ENCODE measurements at places on chromosomes 1 and 21.

GRCh38 chr21:14591882-14592281, 45.8 kb upstream of the SAMSN1 start:
- DNase-seq, result no peak

GRCh38 chr1:185719021-185719420, 15.2 kb upstream of the HMCN1 start:
- no peak for DNase-seq

DNA sequence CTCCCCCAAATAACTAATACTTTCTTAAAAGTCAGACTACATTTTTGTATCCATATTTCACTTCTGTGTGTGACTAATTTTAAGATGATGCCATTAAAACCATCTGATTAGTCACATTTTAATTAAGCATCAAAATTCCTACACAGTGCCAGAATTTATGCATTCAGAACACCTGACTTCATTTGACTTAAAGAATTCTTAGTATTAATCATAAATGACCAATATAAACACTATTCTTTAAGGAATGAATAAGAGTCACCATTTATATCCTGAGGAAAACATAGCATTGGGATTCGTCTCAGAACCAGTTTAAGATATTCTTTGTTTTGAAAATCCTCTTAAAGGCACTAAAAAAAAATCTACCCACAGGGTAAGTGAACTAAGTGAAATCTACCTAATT, 37.0 kb downstream of the TM2D1 start:
- no peak for DNase-seq

- DNase-seq, result no peak
Measured at GRCh38 chr1:90778486-90778885, 61.4 kb upstream of the BARHL2 start.

DNA sequence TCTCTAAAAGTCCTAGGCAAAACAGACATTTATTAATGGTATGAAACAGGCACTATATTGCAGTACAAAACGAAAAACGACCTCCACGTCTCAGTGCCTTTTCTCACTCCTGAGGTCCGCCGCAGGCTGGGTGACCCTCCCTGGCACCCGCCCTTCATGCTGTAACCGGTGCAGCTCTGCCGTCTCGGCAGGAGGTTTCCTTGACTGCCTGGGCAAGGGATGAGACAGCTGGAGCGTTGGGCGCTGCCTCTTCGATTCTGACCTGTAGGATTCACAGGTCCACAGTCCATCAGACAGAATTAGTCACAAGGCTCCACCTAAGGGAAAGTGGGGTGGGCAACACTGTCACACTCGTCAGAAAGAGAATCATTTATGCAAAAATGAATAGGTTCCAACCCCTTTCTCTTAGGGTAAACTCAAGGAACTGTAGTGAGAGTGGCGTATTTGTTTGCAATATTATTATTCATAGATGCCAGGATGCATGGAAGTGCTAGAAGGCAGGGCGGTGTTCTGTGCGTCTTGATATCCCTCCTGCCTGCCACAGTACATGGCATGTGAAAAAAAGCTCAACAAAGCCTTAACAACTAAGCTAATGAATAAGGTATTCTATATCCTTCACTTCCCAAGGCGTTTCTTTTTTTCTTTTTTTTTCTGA, 23.5 kb upstream of the ZBTB18 start:
- no peak for DNase-seq

DNA sequence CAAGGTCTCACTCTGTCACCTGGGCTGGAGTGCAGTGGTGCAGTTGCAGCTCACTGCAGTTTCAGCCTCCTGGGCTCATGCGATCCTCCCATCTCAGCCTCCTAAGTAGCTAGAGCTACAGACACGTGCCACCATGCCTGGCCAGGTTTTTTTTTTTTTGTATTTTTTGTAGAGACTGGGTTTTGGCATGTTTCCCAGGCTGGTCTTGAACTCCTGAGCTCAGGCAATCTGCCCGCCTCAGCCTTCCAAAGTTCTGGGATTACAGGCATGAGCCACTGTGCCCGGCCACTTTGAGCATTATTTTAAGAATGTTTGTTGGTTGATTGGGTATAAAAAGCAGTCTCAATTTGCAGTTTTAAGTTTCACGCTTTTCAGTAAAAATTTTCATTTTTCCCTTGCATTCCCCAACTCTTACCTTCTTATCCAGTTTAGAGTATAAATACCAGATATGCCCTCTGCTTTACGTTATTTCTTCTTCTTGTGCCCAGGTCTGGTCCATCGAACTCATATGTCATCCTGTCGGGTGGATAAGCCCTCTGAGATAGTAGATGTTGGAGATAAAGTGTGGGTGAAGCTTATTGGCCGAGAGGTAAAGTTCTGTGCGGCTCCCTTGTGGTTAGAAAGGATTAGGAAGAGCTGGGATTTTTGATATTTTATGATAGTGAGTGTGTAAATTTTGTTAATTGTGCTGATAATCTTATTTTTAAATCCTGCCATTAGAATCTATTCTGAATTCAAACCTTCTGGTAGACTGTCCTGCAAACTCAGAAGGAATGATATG, 36.0 kb downstream of the FABP3 start:
- no peak for DNase-seq

DNA sequence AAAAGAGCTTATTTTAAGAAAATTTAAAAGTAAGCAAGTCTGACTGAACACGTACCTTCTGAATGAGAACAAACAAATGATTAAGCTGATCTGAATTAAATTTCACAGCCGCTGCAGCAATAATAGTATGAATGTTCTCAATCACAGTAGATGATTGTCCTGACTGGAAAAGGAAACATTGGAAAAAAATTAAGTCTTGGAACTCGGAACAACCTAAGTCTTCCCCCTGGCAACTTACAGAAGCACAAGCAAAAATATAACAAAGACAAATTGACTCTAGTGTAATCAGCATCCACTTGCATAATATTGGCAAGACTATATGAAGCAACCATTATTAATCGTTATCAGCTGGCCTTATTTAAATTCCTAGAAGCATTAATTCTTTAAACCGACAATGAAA, 60.5 kb downstream of the USP24 start:
- DNase-seq, result no peak

DNA sequence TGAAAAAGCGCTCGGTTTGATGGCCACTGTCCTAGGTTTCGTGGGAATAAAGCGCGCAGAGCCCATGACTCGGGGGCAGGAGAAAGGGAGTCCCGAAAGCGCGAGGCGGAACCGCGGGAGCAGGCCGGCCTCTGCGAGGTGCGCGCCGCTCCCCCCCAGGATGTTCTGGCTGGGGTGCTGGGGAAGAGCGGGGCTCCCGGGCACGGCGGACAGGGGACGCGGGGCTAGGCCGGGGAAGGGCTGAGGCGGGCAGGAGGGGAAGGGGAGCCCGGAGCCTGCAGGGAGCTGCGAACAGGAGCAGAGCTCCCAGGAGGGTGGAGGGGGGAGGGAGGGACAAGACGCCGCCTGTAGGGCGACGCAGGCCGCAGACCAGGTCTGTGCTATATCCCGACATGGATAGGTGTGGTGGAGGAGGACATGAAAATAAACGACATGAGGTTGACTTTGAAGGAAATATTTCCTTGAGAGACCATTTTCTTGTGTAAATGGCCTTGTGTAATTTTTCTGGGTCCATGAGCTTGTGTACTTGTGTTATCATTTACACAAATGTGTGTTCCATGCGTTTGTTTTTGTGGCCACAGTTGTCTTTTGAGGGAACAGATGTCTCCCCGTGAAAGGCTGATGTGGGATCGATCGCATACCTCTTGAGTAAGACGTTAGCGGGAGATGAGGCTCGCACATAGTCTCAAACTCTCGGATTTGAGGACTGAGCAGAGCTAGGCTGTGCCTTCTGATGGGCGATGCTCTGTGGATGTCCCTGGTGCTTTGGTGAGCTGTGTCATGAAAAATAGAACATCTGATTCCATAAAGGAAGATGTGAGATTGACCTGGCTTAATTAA, 1.3 kb downstream of the PCNT start:
- no peak for DNase-seq

DNA sequence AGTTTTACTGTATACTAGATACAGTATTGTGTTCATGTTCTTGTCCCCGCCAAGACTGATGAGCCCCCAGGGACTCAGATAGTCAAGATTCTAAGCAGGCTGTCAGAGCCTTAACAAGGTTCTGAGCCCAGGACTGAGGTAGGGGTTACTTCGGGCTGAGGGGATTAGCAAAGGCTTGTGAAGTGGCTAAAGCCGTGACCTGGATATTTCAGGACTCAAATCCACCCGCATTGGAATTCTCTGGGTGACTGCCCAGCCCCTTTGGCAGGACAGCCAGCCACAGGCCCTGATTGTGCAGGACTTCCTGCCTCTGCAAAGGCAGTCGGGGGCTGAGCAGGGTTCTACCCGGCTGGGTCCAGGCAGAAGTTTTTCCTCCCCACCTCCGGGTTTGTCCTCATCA, at the start of gene PLA2G5:
Gene PLA2G5 (plus strand): TSS at position 321 of the 400 bp plus-strand sequence. CDS start 14,637 bp downstream, outside the sequence.
- DNase-seq, result no peak

DNA sequence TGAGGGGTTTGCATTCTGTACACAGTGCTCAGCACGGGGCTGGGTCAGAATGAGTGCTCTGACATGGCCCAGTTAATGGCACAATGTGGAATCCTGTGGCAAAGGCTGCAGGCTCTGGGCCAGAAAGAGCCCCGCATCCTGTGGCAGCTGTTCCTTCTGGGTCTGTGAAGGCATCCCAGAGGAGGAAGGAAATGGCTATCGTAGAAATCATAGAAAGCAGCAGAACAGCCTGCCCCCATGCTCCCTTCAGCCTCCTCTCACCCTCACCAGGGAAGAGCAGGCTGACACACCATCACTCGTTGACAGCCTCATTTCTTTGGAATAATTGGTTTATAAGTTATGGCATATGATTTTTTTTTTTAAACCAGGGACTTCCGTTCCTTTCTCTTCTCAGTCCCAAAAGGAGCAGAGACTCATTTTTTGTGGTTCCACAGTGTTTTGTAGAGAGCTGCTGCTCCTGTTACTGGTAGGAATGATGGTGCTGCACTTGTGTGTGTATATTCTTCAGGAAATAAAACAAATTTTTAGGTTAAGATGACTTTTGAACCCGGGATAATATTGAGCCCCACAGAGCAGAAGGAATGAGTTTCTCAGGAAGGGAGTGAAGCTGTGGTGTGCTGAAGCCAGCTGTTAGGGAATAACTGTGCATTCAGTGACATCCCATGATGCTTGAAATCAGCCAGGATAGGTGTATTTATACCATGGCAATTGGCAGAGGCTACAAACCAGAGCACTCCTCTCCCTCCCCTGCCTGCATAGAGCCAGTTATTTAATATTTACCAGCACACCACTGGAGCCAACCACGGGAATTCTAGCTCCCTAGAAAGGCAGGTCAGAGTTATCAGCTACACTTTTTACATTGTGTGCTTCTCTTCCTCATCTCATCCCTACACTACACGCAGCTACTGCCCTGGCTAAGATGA, 32.0 kb downstream of the PLXNA2 start:
- no peak for DNase-seq

DNA sequence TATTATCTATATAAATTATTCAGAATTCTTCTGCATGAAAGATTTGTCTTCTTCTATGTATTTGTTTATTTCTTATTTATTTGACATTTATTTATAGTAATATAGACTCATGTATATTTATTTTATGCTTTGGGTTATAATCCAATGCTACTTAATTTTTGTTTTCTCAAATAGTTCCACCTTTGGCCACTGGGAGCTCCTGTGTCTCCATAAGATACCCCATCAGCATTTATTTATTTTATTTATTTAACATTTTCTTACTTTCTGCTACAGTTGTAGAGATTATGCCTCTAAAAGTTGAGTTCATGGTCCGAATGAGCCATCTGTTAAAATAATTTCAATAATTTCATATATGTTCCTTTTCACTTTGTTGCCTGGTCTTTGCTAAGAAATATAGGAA, 289.4 kb downstream of the ADGRL2 start:
- no peak for DNase-seq

- no peak for DNase-seq
Measured at GRCh38 chr1:118340928-118341910, 156.2 kb upstream of the SPAG17 start.

DNA sequence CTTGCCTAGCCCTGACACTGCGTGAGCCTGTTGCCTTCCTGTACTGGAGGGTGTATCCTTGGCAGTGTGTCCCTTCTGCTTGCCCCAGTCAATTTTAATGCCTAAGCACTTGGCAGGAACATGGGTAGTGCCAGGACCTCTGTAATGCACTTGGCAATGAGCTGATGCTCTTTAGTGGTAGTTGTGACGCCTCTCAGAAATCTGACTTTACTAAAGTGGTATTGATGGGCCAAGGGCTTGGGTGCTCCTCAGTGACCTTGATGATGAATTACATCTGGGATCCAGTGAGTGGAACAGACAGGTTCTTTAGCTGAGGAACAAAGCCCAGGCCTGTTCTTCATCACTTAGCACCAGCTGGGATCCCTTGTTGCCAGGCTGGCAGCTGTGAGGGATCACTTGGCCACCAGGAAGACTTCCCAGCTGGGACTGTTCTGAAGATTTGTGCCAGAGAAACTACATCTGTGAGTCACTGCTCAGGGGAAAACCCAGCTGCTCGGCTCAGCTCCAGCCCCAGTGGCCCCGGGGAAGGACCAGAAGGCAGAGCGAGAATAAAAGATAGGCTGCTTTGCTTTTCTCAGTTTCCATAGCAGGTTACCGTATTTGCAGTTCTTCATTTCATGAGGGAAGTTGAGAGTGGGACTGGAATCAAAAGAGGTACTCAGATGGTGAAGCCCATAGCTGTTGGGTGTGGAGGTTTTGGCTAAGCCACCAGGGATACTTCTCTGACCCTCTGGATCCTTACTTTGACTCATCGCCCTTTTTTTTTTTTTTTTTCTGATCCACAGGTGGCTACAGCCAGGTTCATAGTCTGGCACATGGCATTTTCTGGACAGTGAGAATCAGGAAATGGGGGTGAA, 28.5 kb upstream of the KCNA2 start:
- DNase-seq, result no peak

GRCh38 chr1:1291548-1292441, 11.6 kb downstream of the SCNN1D start:
- no peak for DNase-seq

DNA sequence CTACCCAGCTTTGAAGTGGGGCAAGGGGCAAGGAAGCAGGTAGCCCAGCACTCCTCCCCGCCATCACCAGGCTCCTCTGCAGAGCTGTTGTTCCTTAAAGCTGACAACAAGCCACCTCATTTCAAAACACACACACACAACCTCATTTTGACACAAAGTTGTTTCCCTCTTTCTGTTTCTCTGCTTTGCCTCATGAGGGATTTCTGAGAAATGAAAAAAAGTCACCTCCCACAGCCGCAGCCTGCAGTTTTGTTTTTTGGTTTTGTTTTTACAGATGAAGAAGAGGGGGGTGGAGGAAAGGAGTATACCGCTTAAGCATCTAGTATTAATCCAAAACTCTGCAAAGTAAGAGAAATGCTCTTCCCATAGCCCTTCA, 12.1 kb downstream of the MCL1 start:
- DNase-seq, result no peak

DNA sequence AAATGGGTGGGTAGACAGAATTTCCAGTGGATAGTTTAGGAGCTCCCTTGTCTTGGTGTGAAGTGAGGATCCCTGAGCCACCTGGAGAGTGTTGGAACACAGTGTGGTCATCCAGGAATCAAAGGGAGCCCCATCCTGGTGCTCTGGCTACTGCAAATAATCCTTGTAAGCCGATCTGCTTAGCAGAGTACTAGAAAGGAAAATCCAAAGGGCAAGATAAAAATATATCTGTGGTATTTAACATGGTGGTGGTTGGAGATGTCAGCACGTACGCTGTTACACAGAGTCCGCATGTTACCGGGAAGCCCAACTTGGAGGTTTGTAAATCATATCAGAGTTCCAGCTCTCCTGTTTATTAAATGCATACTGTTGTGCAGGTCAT, 39.0 kb downstream of the VANGL1 start:
- DNase-seq, result no peak

Data from Panc1 (cell line).